ENCODE measurements at places on chromosomes 4 and X.

GRCh38 chr4:1728061-1728980 is 7.0 kb downstream of the TACC3 start:
- DNase-seq = no peak

GRCh38 chr4:127759228-127759820 is 22.8 kb upstream of the HSPA4L start:
- DNase-seq = no peak

- no peak for DNase-seq
Measured at GRCh38 chr4:6125103-6125651, 75.2 kb downstream of the JAKMIP1 start.

DNA sequence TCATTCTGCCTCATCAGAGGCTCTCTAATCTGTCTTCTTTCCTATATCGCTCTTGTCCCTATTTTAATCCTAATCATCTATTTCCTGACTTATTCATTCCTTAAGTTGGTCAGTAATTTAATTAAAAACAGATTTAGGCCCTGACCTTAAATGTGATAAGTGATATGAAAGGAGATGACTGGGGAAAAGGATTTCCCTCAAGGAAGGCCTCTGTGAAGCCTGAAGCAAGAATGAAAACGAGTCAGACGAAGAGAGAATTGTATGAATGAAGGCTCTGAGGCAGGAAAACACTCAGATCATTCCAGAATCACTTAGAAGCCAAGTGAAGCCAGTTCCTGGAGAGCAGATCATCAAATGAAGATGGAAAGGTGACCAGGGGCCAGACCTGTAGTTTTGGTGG is 22.1 kb downstream of the PKD2 start:
- DNase-seq = no peak

DNA sequence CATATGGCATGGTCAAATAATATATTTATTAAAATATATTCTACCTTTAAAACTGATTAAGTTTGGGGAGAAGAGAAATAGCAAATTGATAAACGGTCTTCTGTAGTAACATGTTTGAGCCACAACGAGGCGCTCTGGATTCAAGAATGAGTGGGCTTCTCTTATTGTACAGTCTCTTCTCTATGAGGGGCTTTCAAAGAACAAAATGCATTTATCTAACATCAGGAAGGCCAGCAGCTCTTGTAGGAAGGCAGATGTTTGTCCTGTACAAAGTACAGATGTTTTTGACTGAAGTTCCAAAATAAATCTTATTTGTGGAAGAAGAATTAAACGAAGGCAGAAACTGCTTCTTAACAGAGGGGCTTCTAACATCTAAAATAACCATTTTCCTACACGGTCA is 153.6 kb downstream of the RASL11B start:
- DNase-seq = no peak

DNA sequence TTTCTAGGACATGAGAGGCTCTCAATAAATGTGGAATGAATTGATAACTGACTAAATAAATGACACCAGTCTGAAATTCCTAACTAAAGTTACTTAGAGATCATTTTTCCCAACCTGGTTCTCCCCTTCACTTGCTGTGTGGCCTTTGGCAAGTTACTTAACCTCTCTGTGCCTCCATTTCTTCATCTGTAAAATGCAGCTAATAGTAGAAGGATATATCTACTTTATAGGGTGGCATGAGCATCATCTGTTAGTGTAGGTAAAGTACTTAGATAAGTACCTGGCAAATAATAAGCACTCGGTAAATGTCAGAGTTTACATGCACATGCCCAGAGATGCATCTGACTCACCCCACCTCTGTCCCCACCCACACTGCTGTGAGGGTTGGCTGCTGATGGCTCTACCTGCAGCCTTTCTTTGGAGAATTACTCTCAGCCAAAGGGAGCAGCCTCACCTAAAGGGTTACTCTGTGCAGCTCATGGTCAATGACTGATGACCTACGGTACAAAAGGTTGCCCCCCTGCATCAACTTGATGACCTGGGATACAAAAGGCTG is 139.3 kb downstream of the CHIC2 start:
- no peak for DNase-seq

- DNase-seq = peak; percentile 78
Measured at GRCh38 chr4:77095101-77095821, 19.5 kb upstream of the CCNI start.

DNA sequence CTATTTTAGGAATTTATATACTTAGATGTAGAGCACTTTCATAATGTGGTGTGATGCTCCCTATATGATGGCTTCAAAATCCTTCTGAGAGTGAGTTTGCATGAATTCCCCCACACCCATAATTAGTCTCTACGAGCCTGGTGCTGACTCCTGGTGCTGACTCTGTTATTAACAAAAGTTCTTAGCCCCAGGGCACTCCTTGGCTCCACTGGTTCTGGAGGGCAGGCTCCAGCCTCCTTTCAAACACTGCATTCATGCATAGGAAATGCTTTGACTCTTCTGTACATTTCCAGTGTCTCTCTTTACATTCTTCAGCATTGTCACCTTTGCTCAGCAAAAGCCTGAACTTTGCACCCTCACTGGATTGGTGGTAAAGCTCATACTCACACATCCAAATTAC is 64.0 kb downstream of the LNX1 start:
- no peak for DNase-seq

GRCh38 chr4:180610324-180610723 is 1632.9 kb upstream of the TENM3 start:
- DNase-seq = no peak

DNA sequence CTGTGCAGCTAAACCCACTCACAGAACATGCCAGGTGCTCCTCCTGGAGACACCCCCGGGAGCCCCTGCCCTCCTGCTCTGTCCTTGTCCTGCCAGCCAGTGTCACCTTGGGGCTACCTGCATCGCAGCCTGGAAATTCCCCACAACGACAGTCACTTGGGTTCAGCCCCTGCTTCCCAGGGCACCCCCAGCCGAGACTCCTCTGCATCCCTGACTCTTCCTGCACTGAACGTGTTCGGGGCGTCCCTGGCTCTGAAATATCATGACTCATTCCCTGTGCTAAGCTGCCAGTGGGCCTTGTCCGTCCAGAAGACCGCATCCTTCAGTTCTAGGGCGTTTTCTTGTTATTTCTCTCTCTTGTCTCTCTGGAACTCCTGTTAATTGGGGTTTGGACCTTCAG is 5.8 kb downstream of the CFAP99 start:
- no peak for DNase-seq

- DNase-seq = no peak
Measured at GRCh38 chrX:38850807-38851544, 49.7 kb downstream of the MID1IP1 start.

DNA sequence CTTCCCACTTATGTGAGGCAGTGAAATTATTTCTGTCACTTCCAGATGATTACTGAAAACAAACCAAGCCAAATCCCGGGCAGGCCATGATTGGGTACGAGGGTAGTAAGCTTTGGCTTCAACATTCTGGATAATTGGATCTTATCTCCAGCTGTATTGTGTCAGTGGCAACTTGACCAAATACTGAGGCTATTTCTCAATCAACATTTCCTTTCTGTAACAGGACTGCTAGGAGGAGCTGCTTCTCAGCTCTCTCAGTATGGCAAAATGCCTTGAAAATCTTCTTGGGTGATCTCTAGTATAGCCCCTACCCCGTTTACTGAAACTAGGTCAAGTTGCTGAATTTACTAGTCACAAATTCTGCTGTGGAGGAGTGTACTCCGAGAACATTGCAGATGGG is 169.3 kb upstream of the FRMPD4 start:
- no peak for DNase-seq
